T-helper 22 cell (primary cell): ENCODE measurements at places on chromosomes 12 and 14.

DNA sequence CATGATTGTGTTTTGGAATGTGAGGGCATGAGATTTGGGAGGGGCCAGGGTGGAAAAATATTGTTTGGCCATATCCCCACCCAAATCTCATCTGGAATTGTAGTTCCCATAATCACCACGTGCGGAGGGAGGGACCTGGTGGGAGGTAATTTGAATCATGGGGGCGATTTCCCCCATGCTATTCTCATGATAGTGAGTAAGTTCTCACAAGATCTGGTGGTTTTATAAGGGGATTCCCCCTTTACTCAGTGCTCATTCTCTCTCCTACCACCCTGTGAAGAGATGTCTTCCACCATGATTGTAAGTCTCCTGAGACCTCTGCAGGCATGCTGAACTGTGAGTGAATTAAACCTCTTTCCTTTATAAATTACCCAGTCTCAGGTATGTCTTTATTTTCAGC lies 15.7 kb downstream of the OR10P1 start:
- DNase-seq, result no peak

GRCh38 chr14:98022541-98023520 lies 1225.6 kb downstream of the VRK1 start:
- DNase-seq, result no peak

GRCh38 chr14:81455390-81455789 lies 55.3 kb upstream of the STON2 start:
- no peak for DNase-seq

- DNase-seq, result peak; percentile 16
Measured at GRCh38 chr14:21923820-21924219, 250.2 kb upstream of the OR4E1 start.

DNA sequence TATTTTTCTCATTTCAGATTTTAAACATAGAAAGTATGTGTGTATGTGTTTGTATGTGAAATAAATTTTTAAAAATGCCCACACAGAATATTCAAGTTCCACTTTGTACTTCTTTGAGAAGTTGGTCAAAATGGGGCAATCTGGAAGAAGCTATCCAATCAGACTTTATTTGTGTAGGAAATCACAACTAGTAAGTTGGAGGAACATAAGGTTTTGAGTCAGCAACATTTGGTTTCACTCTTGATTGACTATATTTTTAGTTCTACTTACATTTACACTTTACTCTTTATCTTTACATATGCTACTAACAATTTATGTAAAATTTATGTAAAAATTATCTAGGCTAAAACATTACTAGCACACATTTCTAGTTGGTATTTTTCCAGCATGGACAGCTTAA lies 128.1 kb downstream of the ATXN7L3B start:
- no peak for DNase-seq

DNA sequence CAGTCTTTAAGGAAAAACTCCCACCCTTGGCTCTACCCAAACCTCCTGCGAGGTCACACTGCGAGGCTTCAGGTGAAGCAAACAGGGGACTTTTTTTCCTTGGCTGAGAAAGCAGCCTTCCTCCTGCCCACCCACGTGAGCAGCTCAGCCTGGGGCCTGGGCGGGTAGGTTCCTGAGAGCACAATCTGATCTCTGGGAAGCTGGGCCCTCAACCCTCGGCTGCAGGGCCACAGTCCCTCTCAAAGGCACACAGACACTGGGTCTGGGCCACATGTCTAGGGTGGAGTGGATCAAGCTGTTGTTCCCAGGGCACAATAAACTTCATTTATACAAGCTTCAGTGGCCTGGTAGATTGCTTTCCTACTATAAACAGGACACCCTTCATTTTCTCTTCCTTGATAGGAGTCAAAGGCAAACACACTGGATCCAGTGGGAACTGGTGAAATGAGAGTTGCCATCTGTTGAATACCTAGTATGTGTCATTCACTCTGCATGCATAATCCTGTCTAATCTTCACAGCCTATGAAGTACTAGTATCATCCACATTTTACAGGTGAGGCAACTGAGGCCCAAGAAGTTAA lies 41.3 kb upstream of the PNMA1 start:
- no peak for DNase-seq

DNA sequence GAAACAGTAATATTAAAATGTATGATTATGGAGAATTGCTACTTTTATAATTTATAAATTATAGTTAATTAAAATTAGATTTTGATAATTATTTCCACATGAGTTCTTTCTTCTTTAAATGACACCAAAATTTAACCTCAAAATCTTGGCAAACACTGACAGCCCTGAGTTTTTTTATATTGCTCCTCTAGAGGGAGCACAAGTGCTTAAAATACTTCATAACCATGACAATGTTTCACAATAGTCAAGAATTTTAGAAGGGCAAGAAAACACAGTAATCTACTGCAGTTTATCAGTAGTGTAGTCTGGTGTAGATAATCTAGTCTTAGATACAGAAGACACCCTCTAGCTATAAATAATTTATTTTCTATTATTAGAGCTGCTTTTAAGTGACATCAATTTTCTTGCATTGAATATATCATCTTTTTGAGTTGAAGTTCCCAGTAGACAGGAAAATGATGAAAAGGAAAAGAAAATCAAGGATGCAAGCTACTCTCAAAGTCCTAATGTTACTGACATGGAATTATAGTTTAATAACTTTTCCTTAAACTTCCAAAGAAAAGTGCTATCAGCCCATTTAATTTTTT lies 14.3 kb upstream of the PTGER2 start:
- no peak for DNase-seq

- DNase-seq, result no peak
Measured at GRCh38 chr12:92516277-92516600, 186.6 kb upstream of the PLEKHG7 start.

GRCh38 chr12:132061641-132062430 lies 82.3 kb downstream of the DDX51 start:
- DNase-seq, result no peak

DNA sequence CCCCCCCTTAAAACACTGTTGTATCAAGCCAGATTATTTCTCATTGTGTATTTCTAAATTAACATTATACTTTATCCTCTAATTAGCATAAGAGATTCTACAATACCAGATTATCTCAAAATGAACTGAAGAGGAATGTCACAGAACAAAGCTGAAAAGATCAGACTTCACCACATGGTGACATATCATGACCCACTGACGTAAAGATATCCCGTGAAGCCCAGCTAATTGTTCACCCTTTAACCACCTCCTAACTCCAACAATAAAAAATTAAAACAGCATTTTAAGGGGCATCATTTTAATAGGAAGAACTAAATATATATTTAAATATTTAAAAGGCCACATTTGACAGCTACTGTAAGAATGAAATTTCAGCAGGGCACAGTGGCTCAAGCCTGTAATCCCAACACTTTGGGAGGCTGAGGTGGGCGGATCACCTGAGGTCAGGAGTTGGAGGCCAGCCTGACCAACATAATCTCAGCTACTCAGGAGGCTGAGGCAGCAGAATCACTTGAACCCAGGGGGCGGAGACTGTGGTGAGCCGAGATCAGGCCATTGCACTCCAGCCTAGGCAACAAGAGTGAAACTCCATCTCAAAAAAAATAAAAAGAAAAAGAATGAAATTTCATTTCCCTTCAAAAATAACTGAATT lies 29.0 kb downstream of the CDK17 start:
- DNase-seq, result no peak

GRCh38 chr14:91830777-91831176 lies 36.6 kb downstream of the TC2N start:
- DNase-seq, result no peak

DNA sequence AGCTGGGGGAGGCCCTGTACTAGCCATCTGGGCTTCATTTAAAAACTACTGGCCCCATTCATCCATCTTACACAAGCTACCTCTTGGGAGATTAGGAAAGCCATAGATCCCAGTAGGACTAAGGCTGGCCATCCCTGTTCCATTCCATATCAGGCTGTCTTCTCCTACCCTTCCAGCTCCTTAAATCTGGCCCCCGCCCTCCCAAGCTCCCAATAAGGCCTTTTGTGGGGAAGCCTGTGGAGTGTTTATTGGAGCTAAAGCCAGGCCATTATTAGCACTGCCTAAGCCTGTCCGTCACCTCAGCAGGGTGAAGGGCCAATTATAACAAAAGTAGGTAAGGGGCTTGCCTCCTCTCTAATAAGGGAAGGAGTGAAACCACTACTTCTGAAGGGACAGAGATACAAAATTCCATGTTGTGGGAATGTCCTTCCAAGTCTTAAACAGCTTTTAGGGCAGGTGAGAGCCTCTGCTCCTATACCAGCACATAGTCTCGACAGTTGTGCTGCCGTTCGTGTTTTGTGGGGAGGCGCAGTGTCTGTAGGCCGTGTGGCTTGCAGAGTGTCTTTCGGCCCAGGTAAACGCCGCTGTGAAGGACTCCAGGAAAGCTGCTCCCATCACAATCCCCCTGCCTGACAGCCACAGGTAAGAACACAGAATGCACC lies 3.7 kb downstream of the MYL6 start:
- no peak for DNase-seq

- DNase-seq, result peak; percentile 32
Measured at GRCh38 chr14:100850841-100851585, 25.1 kb downstream of the MEG3 start.

GRCh38 chr14:104254735-104255400 lies 116.5 kb downstream of the KIF26A start:
- DNase-seq, result no peak

GRCh38 chr12:104485651-104486362 lies 29.1 kb downstream of the CHST11 start:
- DNase-seq, result peak; percentile 65

GRCh38 chr14:26286081-26286912 lies 311.5 kb downstream of the NOVA1 start:
- DNase-seq, result no peak

DNA sequence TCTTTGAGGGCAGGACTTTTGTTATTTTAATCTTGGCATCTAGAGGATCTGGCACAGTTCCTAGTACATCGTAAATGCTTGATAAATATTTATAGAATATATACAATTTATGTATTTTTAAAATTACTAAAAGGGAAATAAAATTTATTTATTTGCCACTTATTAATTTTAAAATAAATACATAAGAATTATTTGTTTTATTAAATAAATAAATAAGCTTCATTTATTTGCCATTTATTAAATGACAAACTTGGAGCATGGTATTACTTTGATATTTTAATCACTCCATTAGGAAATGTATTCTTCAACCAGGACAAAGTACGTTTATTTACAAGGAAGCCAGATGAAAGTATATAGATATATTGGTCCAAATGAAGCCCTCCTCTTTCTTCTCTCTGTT lies 118.7 kb upstream of the LRIG3 start:
- DNase-seq, result no peak

DNA sequence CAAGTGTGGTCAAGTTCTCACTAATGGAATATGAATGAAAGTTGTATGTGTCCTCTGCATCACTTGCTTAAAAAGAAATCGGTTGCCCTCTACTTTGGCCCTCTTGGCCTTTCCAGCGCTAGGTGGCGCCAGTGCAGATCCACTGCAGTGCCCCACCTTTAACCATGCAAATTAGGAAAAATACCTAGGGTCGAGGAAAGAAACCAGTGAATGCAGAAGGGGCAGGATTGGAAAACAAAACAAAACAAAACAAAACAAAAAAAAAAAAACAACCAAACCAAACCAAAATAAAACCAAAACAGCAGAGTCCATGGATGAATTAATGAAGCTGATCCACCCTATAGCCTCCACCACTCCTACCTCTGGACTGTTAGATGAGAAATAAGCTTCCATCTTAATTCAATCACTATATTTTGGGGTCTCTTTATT lies 12.9 kb upstream of the NEMF start:
- DNase-seq, result peak; percentile 47

GRCh38 chr14:65656554-65656953 lies 244.0 kb downstream of the FUT8 start:
- DNase-seq, result no peak

GRCh38 chr14:73700325-73700724 lies 13.9 kb downstream of the PNMA1 start:
- DNase-seq, result no peak

- DNase-seq, result no peak
Measured at GRCh38 chr12:128549601-128550218, 274.0 kb downstream of the SLC15A4 start.

- DNase-seq, result no peak
Measured at GRCh38 chr14:66974397-66975025, 214.7 kb upstream of the GARIN2 start.

- DNase-seq, result no peak
Measured at GRCh38 chr12:114916124-114916523, 232.1 kb upstream of the TBX3 start.

GRCh38 chr14:99015833-99016232 lies 256.2 kb downstream of the BCL11B start:
- DNase-seq, result no peak

DNA sequence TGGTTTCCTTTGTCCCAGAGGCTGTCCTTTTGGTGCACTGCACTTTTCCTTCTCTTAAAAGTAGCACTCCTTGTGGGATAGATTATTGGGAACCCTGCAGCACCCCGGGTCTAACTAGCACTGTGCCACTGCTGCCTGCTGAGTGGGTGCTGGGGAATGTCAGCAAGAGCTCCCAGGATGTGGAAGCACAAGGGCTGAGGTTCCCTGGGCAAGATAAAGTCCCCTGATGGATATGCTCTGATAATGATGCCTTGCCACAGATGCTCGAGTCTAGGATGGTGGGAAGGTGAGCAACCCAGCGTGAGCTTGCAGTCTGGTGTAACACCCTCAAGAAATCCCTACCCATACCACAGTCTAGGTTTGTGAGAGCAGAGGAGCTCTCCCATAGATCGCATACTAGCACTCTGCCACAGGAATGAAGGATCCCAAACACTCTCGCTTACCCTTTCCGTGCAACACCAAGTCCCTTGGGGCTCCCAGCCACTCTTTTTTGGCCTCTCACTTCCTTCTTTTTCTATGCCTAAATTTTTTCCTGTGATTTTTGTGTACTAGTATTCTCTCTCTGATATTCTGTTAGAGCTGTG lies 32.6 kb downstream of the USP15 start:
- no peak for DNase-seq

DNA sequence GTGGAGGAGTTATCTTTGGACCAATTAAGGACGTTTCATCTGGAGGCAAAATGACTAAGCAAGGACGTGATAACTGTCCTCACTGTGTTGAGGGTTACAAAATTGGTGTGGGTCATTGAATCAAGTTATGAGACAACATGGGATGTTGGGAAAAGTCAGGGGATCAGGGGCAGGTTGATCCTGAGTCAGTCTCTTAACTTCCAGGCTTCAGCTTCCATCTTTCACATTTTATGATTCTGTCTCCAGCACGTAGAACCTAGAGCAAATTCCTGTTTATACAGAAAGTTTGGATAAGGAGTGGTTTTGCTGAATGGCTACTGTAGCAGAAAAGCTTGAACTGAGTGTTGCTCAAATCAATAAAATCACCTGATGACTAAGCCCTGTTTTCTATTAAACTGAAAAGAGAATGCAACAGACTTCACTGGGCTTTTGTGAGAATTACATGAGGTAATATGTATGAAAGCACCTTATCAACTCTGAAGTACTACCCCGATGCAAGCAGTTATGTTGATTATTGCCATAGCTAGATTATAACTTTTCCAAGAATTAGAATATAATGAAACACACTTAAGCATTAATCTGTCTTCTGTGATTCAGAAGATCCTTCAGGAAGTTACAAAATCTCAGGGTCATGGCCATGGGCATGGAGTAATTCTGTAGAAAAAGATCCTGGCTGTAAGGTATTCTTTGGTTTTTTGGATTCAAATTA lies 184.8 kb downstream of the ETV6 start:
- no peak for DNase-seq

- DNase-seq, result no peak
Measured at GRCh38 chr12:2300168-2300567, 247.4 kb downstream of the CACNA1C start.

GRCh38 chr14:74278080-74278479 lies 24.7 kb downstream of the ABCD4 start:
- no peak for DNase-seq
